ENCODE measurements at places on chromosomes 12 and 14.

GRCh38 chr12:52794479-52795331, 1.2 kb downstream of the KRT3 start:
- no peak for DNase-seq

- peak; percentile 78 for DNase-seq
Measured at GRCh38 chr12:47808050-47808449, 11.7 kb downstream of the HDAC7 start.

- no peak for DNase-seq
Measured at GRCh38 chr12:51836827-51837173, 11.7 kb downstream of the FIGNL2 start.

- DNase-seq: no peak
Measured at GRCh38 chr12:103640831-103641230, 53.8 kb downstream of the STAB2 start.

- DNase-seq: no peak
Measured at GRCh38 chr14:66650491-66650911, 142.6 kb downstream of the GPHN start.
